ENCODE measurements at places on chromosomes 13 and 19.

GRCh38 chr13:110305544-110305943 is 1.4 kb downstream of the COL4A1 start:
- no peak for DNase-seq

GRCh38 chr13:51673165-51673564 is 88.9 kb downstream of the WDFY2 start:
- no peak for DNase-seq

DNA sequence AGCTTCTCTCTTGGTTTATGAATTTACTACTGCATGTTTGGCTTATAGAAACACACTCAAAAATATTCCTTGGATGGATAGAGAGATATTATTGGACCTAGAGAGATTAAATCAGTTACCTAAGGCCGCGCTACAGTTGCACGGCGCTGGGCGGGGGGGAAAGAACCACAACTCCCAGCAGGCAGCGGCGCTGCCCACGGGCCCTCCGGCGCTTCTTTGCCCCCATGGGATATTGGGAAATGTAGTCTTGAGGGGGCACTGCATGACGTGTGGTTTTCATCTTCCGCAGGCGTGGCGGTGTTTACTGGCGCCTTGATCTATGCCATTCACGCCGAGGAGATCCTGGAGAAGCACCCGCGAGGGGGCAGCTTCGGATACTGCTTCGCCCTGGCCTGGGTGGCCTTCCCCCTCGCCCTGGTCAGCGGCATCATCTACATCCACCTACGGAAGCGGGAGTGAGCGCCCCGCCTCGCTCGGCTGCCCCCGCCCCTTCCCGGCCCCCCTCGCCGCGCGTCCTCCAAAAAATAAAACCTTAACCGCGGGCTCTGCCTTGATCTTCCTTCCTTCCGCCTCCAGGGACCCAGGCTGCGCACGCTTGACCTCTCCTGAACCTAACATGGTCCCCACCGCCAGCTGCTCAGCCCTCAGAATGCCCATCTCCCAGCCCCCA is 4.8 kb downstream of the EMP3 start:
- no peak for DNase-seq

DNA sequence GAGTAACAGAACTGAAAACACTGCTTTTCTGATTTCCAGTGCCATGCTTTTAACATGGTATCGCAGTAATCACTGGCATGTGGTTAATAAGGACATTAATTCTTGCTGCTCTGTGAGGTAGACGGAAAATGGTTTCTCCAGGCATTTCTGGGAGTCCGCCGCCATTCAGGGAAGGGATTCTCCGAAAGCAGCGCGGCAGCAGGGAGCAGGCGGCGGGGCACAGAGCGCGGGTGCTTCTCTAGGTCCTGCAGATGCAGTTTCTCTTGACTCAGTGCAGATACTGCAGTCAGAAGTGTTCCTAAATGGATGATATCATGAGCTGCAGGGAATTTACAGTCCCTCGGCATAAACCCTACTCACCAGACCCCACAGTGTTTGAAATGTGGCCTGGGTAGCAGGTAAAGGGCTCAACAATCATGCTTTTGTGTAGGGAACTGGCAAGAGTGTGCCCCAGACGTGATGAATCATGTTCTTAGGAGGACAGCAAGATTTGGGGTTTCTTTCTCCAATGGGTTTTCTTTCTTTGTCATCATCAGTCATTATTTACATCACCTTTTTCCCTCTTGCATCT is 338.6 kb upstream of the ARGLU1 start:
- DNase-seq, result no peak

DNA sequence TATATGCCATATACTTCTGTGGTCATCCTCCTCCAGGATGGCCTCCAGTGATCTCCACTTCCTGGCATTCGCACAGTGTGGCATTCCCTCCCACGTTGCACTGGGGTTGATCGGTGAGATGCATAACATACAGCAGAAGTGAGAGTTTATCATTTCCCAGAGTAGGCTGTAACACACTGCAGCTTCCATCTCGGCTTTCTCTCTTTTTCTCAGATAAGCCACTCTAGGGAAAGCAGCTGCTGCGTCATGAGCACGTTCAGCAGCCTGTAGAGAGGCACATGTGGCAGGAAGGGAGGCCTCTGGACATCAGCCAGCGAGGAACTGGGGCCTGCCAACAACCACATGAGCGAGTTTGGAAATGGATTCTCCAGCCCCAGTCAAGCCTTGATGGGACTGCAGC is 807.1 kb downstream of the DIAPH3 start:
- peak; percentile 74 for DNase-seq

- DNase-seq, result no peak
Observed at GRCh38 chr13:36548129-36548528, 115.8 kb downstream of the CCNA1 start.

GRCh38 chr19:34067861-34068271 is 104.4 kb upstream of the LSM14A start:
- peak; percentile 23 for DNase-seq

DNA sequence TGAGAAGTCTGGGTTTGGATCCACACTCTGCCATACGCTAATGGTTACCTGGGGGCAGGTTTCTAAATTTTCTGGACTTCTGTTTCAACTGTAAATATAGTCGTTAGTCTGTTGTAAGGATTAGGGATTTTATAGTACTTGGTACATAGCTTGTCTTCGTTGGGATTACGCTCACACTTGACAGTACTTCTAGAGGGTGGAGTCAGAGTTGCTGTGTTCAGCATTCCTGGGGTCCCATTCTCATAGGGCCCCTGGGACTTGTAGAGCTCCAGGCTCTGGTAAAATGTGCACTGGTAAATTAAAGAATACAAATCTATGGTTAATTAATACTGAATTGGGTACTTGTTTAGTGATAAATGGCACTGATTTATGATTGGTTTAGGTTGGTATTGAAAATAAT is 45.2 kb downstream of the TPP2 start:
- no peak for DNase-seq

DNA sequence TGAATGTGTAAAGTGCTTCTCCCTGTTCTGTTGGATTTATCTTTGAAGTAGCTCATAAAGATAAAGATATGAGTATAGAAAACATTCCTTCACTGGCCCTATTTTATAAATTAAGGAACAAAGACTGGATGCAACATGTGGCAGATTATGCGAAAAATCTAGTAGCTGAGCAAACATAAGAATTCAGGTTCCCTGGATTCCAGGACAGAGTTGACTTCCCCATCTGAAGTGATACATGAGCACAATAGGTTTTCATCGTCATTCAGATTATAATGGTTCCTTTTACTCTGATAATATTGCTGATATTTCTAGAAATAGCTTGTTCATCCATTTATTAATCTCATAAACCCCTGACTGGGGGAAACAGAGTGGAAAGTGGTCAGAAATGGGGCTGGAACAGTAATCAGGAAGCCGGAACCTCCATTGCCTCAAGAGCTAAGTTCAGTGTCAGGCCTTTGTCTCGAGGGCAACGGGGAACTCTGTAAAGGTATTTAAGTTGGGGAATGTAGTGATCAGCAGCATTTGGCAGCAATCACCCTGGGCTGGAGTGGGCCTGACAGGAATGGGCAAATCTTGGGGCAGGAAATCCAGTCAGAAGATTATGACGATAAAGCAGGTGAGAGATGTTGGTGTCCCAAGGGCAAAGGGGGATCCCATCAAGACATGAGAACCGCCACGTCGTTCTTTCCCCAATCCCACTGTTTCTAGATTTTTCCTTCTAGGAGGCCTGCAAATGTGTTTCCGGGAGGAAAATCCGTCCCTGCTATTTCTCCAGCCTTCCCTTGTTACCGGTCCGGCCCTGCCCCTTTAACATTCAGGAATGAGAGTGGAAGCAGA is 232.5 kb upstream of the SERP2 start:
- peak; percentile 27 for DNase-seq

GRCh38 chr19:33794683-33795369 is 1.8 kb upstream of the KCTD15 start:
- DNase-seq, result peak; percentile 13

DNA sequence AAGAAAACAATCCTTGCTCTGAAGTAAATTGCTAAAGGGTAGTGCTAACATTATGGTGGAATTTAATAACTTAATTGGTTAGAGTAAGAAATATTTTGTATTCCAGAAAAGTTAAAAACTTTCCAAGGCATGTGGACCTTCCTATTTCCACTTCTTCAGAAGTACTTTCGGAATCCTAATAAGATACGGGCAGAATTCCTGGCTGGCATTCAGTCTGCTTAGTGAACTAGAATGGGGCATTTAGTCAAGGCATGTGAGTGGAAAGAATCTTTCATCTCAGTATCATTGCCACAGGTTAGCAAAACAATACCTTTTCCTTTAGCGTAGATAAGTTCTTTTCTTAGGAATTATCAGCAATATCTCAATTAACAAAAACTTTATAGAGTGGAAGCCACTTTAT is 85.1 kb downstream of the TNFRSF19 start:
- peak; percentile 37 for DNase-seq

- DNase-seq, result peak; percentile 91
Observed at GRCh38 chr13:93559718-93560117, 333.1 kb downstream of the GPC6 start.

GRCh38 chr13:84358601-84359000 is 476.3 kb upstream of the SLITRK1 start:
- peak; percentile 13 for DNase-seq

Data from fibroblast of lung (primary cell).